Body of pancreas (tissue), 4 donors: ENCODE measurements at places on chromosomes 13 and 19.

DNA sequence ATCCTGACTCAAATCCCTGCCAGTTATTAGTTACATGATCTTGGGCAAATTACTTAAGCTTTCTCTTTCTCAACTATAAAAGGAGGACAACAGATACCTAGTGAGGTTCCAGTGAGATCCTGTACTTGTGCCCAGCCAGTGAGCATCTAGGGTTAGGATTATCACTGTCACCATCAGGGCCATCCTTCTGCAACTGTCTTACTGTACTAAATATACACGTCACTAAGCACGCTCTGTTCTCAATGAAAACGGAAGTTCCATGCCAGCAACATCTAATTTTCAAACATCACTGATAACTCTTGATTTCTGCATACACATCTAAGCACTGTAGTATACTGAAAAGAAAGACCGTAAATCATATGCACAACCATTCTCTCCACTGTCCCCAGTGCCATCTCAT is 70.0 kb downstream of the FOXO1 start:
- no peak for DNase-seq
- peak overlapping the region; percentile 69 for H3K27ac ChIP-seq
- H3K36me3 ChIP-seq = no peaks in the 10 kb centered on the region
- no peaks in the 10 kb centered on the region for H3K27me3 ChIP-seq

- no peaks in the 10 kb centered on the region for H3K27me3 ChIP-seq
- DNase-seq = no peak
- no peaks in the 10 kb centered on the region for H3K36me3 ChIP-seq
- peak overlapping the region; percentile 27 for H3K27ac ChIP-seq
- no peaks in the 10 kb centered on the region for H3K4me1 ChIP-seq
These were observed 98.9 kb upstream of the SIAH3 start for GRCh38 chr13:45950386-45951000.

GRCh38 chr13:74442751-74443150 is 308.5 kb upstream of the KLF12 start:
- no peaks in the 10 kb centered on the region for H3K36me3 ChIP-seq
- no peak overlapping the region for H3K4me3 ChIP-seq
- no peak overlapping the region for H3K27ac ChIP-seq
- no peak for DNase-seq

DNA sequence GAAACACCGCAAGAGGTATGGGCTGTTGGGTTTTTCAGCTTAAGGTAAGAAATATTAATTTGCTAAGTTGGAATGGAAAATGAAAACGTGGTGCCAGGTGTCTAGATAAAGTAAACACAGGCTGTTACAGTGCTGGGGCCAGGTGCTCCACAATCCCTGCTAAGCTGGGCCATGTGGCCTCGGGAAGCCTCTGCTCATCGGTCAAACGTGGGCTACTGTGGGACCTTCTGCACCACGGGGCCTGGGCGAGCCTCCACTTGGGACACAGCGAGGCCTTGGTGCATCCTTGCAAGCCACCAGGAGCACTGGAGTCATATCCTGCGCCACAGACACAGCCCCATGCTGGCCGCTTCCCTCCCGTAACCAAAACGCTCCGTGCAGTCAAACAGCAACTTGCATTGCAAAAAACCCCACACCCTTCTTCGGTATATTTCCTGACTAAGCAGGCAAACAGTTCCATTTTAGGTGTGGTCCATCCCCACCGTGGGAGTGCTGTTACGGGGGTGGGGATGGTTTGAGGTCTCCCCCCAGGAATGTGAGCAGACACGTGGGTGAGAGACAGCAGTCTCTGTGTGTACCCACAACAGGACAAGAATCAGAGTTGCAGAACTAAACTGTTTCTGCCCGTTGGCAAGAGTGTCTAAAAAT is 96.3 kb upstream of the SOX1 start:
- no peak overlapping the region for H3K4me3 ChIP-seq
- H3K27me3 ChIP-seq = peaks cover 12% of the 10 kb centered on the region
- H3K36me3 ChIP-seq = no peaks in the 10 kb centered on the region
- DNase-seq = no peak

- H3K27ac ChIP-seq = peak overlapping the region; percentile 98
- H3K4me3 ChIP-seq = peak overlapping the region; percentile 33
- H3K36me3 ChIP-seq = no peaks in the 10 kb centered on the region
These were observed 614 bp upstream of the ZSCAN5A start for GRCh38 chr19:56315077-56315828.

DNA sequence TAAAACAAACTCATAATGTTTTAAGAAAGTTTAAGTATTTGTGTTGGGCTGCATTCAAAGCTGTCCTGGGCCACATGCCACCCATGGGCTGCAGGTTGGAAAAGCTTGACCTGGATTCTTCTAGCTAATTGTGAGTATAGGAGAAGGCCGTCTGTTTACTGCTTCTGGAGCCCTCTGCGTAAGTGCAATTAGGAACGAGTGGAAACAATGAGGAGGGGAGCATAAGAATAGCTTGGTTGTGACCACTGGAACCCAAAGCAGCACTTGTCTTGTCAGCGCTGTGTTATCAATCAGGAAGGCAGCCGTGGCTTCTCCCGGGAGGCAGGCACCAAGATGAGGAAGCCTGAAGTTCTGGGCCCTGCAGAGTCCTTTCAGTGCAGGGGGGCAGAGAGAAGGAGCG is 110.4 kb upstream of the MBNL2 start:
- no peak for DNase-seq
- H3K36me3 ChIP-seq = no peaks in the 10 kb centered on the region
- peaks cover 28% of the 10 kb centered on the region for H3K4me1 ChIP-seq

DNA sequence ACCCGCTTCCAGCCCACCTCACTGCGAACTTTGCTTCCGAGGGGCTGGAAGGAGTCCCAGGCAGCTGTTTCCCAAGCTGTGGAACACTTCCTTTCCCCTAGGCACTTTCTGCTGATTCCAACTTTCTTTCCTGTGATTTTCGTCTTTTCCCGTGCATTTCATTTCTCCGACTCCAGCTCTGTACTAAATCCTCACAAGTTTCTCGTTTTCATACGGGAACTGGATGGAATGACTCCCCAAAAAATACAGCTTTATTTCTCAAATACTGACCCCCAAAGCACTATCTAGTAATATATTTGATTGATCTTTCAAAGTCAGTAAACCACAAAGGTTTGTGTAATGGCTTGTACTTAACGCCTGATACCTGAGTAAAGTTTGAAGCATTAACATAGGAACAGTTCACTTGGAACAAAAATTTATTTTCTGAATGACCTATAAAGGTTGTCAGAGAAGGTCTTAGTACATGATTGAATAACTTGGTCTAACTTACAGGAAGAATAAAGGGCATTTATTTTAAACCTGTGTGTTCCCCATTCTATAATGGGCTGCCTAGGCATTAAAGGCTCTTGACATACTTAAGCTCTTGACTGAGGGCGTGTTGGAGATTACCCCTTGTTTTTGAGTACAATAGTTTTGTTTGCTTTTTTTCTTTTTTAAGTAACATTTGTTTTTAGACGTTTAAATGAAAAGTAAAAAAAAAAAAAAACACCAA is 1.3 kb upstream of the PCDH9 start:
- no peak for DNase-seq
- peak overlapping the region; percentile 55 for H3K4me3 ChIP-seq
- peak overlapping the region; percentile 79 for H3K27ac ChIP-seq
- no peaks in the 10 kb centered on the region for H3K27me3 ChIP-seq
- H3K36me3 ChIP-seq = no peaks in the 10 kb centered on the region
- H3K4me1 ChIP-seq = no peaks in the 10 kb centered on the region

- H3K27ac ChIP-seq = no peak overlapping the region
- H3K27me3 ChIP-seq = no peaks in the 10 kb centered on the region
- no peak overlapping the region for H3K4me3 ChIP-seq
These were observed 2.1 kb upstream of the DPY19L3 start for GRCh38 chr19:32403291-32403995.
